ENCODE measurements at places on chromosomes 12 and 14.

GRCh38 chr12:109920261-109920780, 20.2 kb downstream of the TCHP start:
- DNase-seq, result no peak

GRCh38 chr12:111454716-111455447, 49.2 kb downstream of the SH2B3 start:
- no peak for DNase-seq

DNA sequence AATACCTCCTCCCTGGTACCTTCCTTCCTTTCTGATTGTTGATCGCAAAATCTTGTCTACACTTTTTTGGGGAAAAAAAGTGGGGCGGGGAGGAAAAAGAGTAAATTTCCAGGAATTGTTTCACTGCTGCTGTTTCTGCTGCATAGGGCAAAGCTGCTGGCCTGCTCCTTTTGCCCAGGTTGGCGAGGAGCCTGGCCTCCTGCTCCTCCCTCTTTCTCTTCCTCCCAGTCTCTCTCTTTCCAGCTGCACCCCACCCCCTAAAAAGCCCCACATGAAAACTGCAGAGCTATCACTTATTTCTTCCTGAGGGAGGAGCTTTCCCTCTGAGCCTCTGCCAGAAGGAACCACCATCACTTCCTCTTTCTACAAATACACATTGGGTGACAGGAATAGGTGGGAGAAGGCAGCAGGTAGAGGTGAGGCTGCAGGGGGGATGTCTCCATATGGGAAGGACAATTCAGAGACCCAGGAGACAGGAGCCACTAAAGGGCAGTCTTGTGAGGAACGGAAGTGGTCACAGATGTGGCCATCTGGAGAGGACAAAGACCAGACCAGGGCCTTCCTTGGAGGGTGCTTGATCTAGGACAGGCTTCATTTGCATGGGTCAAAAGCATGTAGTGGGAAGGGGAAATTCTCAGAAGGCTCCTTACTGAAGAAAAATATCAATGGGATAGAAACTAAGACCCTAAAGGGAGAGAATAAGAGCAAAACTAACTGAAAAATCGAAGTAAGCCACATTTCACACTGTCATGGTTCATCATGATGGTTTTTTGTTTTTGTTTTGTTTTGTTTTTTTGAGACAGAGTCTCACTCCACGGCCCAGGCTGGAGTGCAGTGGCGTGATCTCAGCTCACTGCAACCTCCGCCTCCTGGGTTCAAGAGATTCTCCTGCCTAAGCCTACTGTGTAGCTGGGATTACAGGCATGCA, 14.8 kb downstream of the ZBTB39 start:
- DNase-seq, result no peak

DNA sequence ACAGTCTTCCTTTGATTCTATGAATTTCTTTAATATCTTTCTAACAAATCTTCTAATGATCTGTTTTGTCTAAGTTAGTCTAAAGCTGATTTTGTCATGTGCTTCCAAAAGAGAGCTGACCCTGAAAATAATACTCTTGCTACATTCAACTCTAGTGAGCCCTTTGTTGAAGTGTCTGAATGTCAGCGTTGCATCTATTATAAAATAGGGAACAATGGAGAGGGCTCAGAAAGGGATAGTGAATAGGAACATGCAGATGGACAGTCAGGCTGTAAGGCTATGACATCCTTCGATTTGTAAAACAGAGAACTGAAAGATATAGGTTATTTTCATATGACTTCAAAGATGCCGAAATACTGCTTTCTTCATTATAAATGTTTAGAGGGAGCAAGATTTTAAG, 304.5 kb downstream of the GALC start:
- no peak for DNase-seq

DNA sequence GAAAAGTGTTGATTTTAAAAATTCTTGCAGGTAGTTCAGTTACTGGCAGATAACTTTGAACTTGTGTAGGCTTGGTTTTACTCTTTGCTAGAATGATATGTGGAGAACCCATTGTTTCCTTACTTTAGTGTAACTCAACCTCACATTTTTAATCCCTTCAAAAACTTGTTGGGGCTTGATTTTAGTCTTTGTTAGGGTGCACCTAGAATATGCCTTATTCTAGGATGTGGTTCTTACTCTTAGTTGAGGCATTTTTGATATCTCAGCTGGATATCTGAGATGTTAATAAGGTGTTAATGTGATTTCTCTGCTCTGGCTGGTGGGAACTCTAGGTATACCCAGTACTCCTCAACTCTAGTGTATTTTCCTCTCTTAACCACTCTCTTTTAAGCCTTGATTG, 10.0 kb downstream of the MNAT1 start:
- DNase-seq, result no peak

GRCh38 chr12:47319746-47320145, 240.0 kb upstream of the AMIGO2 start:
- DNase-seq, result no peak

- no peak for DNase-seq
Observed at GRCh38 chr14:31228533-31228932, 20.9 kb upstream of the HECTD1 start.

DNA sequence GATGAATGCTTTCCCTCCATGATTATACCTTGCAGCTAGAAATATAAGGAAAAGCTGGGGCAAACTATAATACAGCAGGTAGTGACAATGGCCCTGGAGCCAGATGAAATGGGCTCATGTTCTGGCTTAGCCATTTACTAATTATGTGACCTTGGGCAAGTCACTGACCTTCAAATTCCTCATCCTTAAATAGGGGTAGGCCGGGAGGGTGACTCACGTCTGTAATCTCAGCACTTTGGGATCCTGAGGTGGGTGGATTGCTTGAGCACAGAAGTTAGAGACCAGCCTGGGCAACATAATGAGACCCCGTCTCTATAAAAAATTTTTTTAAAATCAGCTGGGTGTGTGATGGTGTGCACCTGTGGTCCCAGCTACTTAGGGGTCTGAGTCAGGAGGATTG, 155.4 kb downstream of the C12orf75 start:
- DNase-seq, result no peak

DNA sequence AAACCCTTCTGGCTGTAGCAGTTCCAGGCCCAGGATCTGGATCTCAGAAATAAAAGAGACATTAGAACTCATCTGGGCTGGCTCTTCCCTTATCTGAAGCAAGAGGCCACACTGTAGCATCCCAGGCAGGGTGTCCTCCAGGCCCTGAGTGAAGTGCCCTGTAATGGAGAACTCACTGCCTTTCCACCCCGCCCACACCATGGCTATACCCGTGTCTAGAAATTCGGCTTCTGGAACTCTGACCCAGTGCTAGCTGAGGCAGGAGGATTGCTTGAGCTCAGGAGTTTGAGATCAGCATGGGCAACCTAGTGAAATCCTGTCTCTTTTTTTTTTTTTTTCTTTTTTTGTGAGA, 23.5 kb upstream of the PLEKHG3 start:
- no peak for DNase-seq

DNA sequence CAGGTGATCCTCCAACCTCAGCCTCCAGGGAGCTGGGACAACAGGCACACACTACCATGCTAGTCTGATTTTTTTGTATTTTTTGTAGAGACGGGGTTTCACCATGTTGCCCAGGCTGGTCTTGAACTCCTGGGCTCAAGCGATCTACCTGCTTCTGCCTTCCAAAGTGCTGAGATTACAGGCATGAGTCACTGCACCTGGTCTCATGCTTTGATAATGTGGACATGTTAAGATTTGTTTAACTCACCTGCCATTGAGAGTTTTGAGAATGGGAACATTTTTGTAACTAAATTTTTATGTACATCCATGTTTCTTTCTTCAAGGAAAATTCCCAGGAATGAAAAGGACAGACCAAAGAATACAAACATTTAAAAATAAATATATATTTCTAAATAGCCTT, 121.2 kb downstream of the MIPOL1 start:
- DNase-seq, result no peak

DNA sequence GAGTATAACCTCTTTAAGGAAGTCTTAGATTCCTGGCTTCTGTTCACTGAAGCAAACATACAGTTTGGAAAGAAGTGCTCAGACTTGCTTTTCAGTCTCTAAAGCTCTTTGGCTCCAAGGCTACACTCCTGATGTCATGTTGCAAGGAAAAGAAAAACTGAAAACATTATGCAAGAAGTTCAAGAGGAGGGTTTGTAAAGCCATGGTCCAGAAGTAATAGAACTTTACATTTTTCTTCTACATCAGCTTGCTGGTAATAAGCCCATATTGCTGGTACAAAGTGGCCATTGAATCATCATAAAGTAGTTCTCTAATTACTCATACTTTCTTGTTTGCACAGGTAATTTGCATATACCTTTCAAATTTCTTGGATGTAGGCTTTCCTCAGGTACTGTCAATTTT, 83.6 kb downstream of the BBS10 start:
- DNase-seq, result no peak

- no peak for DNase-seq
Observed at GRCh38 chr12:59723520-59723919, 127.7 kb downstream of the SLC16A7 start.

- DNase-seq, result no peak
Observed at GRCh38 chr12:16454481-16454880, 107.0 kb downstream of the MGST1 start.

DNA sequence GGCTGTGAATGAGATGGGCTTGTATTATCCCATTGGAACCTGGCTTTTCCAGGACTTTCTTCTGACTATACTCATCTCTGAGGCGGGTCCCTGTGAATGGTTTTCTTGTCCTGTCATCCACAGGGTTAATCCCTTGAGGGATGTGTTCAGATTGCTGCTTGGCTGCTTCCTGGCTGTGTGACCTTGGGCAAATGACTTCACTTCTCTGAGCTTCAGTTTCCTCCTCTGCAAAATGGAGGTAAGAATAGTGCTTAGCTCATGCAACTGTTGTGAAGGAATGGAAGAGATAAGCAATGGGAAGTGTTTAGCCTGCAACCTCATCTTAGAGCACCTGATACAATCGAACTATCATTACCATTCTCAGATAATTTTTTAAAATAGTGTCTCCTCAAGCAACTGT, 32.1 kb upstream of the PPP1CC start:
- no peak for DNase-seq

- no peak for DNase-seq
Observed at GRCh38 chr12:54385251-54385914, 850 bp upstream of the ZNF385A start.

DNA sequence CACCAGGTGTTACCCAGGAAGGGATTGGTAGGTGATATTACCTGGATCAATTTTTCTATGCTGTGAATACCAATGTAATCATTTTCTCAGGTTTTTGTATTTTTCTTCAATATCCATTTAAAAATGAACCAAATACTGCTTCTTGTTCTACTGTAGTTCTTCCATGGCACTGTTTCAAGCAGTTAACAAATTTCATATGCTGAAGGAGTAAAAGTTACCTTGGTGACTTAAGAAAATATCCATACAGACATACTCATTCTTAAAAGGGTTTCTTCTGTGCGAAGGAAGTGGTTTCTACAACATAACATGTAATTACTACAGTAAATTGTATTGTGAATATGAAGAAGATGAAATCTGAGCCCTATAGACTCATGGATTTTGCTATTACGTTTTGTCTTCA, 222.5 kb downstream of the TMEM117 start:
- no peak for DNase-seq

GRCh38 chr14:25484906-25485305, 435.0 kb upstream of the STXBP6 start:
- no peak for DNase-seq

- DNase-seq, result no peak
Observed at GRCh38 chr12:69885658-69886057, 60.6 kb downstream of the MYRFL start.

GRCh38 chr12:116455540-116456329, 103.4 kb upstream of the MAP1LC3B2 start:
- DNase-seq, result peak; percentile 85

GRCh38 chr12:109033239-109034196, 12.7 kb upstream of the SVOP start:
- no peak for DNase-seq

DNA sequence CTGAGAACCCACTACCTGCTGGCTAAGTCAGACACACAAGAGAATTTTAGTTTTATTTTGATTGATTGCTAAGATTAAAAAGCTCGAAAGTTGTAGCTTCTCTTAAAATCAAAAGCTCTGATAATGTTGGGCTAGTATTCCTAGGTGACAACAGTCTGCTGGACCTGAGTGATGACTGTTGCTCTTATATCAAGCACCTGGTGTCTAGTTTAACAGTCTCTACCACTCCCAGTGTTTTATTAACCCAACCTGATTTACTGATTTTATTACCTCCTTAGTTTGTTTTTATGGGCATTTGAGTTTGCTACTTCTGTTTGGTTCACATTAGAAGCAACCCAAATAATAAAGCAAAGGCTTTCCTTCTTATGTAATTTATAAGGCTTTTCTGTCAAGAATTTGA, 41.8 kb downstream of the ATP6V1D start:
- no peak for DNase-seq

GRCh38 chr14:72547999-72548398, 345.9 kb downstream of the DPF3 start:
- DNase-seq, result no peak

DNA sequence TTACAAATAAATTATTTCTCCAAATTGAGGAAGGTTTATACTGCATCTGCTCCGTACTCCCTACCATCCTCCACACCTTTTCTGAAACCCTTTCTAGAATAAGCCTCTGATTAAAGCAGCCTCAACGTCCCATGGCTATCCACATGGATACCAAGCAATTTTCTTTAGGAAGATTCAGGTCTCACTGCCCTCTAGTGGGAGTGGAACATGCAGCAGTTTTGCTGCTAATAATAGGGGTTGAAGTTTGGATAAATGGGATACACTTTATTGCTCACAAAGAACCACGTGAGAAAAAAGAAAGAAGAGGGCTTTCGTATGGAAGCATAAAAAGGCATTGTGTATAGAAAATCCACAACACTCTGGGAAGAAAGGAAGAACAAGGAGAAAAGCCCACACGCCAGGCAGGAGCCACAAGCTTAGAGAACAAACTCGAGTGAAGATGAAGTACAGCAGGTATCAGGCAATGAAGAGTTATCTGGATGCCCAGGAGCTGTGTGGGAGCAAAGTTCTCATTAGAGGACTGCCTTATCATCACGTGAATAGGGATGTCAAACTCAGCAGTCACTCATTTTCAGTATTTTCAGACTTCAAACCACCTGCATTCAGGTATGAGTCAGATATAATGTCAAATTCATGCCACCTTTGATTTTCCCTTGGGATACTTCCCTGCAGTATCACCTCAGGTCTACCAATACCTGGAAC, 45.8 kb downstream of the CCER1 start:
- DNase-seq, result no peak

GRCh38 chr14:69713993-69714679, 52.8 kb upstream of the SRSF5 start:
- no peak for DNase-seq

GRCh38 chr12:114679942-114680341, 4.0 kb downstream of the TBX3 start:
- no peak for DNase-seq

Data from left renal pelvis (tissue), 4 donors.